ENCODE measurements at places on chromosomes 13 and 19.

- DNase-seq: no peak
These were observed 41.6 kb upstream of the AMER2 start for GRCh38 chr13:25213715-25214114.

GRCh38 chr19:6528544-6529121 lies 2.2 kb upstream of the TNFSF9 start:
- DNase-seq: peak; percentile 64

GRCh38 chr19:37698216-37698615 lies 21.3 kb downstream of the ZNF607 start:
- no peak for DNase-seq

- DNase-seq: no peak
These were observed 1258.6 kb downstream of the PCDH9 start for GRCh38 chr13:65971541-65971940.

GRCh38 chr13:23871616-23872220 lies 17.5 kb downstream of the MIPEP start:
- DNase-seq: peak; percentile 31

DNA sequence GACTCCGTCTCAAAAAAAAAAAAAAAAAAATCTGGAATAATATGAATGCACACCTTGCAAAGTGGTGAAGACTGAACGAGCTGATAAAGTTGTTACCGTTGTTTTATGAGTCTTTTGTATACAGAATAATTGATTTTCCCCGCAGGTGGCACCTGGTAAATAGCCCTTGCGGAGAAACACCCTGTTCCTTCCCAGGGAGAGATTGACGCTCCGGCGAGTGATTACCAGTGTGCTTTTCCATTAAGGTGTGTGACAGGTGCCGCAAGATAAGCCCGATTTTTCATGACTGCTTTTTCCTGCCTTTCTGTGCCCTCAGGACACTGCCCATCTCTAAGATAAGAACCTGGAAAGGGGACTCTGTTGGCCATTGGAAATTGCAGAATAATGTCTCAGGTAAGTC lies 943 bp downstream of the ZNF302 start:
- DNase-seq: no peak

DNA sequence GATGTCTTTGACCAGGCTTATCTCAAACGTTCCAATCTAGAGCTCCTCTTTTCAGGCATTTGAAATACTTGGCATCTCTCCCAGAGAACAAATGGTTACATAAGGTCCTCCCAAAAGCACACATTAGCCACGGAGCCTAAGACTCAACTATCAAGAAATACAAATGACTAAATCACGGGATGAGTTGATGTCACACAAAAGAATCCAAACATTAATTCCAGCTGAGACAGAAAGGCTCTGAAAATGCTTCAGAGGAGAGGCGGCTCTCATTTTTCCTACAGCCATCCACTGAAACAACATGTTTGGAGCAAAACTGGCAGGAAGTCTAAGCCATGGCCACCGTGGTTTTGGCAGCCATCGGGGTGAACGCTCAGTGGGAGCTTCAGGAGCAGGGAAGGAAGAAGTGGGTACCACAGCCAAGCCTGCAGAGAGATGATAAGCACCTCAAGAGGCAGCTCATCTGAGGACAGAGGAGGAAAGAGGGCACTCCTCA lies 122.5 kb downstream of the STK24 start:
- no peak for DNase-seq

DNA sequence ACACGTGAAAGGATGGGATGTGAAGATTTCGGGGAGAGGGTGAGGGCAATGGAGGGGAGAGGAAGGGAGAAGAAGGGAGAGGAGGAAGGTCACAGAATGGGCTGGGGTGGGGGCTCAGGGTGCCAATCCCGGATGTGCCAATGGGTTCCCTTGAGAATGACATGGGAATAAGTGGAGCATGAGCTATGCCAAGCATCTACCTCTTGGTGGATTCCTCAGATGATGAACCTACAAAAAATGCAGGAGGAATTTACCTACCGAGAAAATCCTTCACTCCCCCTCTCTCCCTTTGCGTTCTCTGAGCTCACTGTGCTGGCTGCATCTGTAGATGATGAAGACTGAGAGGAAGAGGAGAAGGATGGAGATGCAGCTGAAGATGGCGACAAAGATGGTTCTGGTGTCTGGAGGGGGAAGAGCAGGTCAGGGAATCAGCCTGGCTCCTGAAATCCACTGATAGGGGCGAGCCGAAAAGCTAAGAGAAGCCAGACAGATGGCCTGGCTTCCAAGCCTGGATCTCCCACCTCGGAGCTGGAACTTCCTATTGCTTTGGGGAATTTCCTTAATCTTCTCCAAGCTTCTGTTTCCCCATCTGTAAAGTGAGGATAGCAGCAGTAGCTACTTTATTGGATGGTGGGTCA lies 21.6 kb downstream of the VSTM1 start:
- DNase-seq: no peak

DNA sequence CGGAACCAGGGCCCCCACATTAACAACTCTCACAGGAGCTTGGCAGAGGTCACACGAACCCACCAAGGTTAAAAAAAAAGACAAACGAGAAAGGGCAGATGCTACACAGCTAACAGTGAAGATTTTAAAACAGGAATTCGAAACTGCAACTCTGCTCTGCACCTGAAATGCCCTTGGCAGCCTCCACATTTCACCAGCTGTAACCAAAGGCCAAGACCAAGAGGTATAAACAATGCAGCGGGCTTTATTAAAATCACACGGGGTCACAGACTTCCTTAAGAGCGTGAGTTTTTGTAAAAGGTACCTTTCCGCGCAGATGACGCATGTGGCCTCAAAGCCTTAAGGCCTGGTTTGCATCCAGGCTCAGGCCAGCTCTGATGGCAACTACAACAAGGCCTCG lies 88.2 kb downstream of the STK24 start:
- DNase-seq: no peak

DNA sequence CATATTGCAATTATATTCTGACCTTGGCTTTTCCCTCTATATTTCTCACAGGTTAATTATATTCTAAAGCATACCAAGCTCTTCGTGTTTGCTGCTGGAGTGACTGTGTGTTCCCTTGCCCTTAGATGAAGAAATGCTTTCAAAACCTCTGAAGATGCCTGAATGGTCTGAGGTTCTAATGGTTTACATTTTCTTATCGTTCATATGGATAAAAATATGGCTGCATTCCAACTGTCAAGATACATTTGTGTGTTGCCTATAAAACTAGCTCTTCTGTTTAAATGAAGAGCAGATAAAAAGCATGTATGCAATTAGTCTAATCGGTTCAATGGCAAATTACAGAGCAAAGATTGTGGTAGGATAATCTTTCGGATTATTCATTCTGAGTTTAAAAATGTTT lies 68.4 kb upstream of the ANKRD10 start:
- no peak for DNase-seq

DNA sequence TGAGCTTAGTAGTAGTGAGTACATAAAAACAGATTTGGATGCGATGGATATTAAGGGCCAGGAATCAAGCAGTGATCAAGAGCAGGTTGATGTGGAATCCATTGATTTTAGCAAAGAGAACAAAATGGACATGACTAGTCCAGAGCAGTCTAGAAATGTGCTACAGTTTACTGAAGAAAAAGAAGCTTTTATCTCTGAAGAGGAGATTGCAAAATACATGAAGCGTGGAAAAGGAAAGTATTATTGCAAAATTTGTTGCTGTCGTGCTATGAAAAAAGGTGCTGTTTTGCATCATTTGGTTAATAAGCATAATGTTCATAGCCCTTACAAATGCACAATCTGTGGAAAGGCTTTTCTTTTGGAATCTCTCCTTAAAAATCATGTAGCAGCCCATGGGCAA lies 11.4 kb downstream of the CHAMP1 start:
- DNase-seq: no peak

GRCh38 chr13:95360464-95361097 lies 59.3 kb upstream of the ABCC4 start:
- no peak for DNase-seq

GRCh38 chr19:11264452-11265176 lies 2.3 kb upstream of the DOCK6 start:
- DNase-seq: peak; percentile 53

DNA sequence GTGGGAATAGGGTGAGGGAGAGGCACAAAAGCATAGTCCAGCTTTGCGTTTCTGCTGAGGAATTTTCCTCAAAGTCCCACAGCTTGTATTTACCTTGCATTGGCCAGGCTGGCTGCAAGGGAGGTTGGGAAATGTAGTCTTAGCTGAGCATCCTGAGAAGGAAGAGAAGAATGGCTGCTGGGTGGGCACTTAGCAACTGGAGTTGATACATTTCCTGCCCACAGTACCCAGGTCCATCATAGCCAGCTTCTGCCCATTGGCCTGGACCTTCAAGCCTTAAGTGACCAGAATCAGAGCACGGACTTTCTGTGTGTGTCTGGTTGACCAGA lies 112.4 kb downstream of the SIPA1L3 start:
- DNase-seq: no peak

DNA sequence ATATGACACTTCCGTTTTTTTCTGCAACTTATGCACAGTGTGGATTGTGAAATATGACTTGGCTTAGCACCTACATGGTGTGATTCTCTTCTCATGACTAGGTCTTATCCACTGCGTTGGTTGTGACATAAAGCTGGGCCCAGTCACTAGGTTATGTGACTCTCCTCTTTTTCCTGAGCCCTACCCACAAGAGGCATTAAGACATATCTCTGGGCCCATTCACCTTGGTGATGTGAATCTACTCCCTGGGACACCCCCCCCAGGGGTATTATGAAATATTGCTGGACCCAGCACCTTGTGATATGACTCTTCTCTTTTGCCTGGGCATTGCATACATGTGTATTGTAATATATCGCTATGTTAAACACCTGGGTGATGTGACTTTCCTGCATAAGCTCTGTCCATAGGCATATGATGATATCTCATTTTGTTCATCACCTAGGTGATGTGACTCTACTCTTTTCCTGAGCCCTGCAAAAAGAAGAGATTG lies 85.8 kb upstream of the ZNF43 start:
- no peak for DNase-seq

GRCh38 chr13:91652404-91653301 lies 254.2 kb downstream of the GPC5 start:
- DNase-seq: no peak

- no peak for DNase-seq
These were observed 170.0 kb upstream of the SLC10A2 start for GRCh38 chr13:103236213-103236612.

GRCh38 chr19:2038284-2039088 lies 12.6 kb downstream of the MKNK2 start:
- DNase-seq: no peak

All from NCI-H526 (cell line).